Inflammatory macrophage treated with lipopolysaccharide for 1 hour (primary cell): ENCODE measurements at places on chromosomes 6 and 20.

GRCh38 chr6:45430590-45431202 is 53.0 kb upstream of the SUPT3H start:
- no peak for DNase-seq

GRCh38 chr20:47720636-47721427 is 64.4 kb downstream of the SULF2 start:
- peak; percentile 54 for DNase-seq

DNA sequence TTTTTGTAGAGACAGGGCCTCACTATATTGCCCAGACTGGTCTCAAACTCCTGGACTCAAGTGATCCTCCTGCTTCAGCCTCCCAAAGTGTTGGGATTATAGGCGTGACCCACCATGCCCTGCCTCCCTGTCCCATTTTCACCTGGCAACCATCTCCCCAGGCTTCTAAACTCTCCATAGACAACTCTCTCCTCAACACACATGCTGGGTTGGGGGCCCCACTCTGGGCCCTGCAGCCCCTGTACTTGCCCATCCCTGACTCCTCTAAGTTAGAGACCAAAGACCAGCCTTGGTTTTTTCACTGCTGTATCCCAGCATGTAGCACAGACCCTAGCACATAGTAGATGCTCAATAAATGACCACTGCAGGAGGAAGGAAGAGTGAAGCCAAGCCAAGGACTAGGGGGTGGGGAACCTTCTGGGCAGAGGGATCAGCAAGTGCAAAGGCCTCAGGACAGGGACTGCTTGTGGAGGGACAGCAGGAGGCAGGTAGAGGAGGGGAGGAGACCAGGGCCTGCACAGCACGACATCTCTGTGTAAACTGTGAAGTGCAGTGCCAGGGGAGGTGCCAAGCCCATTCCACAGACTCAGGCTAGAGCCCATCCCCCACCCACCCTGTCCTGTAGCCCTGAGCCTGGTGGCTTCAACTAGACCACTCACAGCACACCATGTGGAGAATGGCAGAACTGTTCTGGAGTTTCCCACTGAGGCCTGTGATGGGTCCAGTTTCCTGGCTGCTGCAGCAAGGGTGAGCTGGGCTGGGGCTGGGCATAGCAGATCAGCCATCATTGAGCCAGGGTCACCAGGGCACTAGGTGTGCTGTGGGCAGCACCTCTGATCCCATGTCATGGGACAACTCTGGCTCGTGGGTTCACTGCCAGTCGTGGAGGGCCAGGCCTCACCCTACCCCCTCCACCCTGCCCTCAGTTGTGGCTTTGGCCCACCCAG is 3.4 kb upstream of the SRC start:
- DNase-seq = peak; percentile 58

GRCh38 chr20:62287759-62288534 is 14.8 kb upstream of the ADRM1 start:
- DNase-seq = no peak

- DNase-seq = peak; percentile 100
Observed at GRCh38 chr20:19252451-19253120, 40.1 kb downstream of the SLC24A3 start.

DNA sequence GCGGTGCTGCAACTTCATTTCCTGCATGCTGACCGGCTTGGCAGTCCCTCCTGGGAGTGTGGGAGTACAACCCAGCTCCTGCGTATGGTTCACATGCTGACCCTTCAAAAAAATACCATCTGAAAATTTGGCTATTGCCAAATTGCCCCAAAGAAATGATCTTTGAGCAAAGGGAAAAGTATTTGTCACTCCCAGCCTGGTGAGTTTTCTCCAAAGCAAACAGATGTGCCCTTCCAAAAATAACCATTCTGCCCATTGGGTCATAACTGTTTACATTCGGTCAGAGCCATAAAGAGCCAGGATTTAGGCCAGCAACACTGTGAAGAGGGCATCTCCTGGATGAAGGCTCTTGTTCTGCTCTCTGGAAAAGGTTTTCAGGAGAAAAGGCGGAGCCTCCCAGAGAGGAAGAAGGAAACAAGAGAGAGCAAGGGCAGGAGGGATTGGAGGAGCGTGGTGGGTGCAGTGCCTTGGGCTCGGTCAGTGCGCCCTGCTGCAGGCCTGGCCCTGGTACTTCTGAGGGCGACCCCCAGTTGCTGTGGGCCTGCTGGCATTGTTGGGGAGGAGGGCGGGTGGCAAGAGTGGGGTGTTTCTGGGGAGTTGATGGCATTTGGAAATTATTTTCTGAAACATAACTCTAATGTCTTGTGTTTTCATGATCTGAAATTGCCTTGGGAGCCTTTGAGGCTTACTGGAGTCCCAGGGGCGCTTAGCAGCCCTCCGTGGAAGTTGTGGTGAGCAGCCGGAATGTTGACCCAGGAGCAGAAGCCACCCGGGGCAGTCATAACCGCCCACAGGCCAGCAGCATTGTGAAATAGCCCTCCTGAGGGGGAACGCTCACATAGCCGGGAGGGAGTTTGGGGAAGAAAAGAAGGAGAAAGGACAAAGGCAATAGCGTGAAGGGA is 248.4 kb downstream of the MYLK4 start:
- no peak for DNase-seq

DNA sequence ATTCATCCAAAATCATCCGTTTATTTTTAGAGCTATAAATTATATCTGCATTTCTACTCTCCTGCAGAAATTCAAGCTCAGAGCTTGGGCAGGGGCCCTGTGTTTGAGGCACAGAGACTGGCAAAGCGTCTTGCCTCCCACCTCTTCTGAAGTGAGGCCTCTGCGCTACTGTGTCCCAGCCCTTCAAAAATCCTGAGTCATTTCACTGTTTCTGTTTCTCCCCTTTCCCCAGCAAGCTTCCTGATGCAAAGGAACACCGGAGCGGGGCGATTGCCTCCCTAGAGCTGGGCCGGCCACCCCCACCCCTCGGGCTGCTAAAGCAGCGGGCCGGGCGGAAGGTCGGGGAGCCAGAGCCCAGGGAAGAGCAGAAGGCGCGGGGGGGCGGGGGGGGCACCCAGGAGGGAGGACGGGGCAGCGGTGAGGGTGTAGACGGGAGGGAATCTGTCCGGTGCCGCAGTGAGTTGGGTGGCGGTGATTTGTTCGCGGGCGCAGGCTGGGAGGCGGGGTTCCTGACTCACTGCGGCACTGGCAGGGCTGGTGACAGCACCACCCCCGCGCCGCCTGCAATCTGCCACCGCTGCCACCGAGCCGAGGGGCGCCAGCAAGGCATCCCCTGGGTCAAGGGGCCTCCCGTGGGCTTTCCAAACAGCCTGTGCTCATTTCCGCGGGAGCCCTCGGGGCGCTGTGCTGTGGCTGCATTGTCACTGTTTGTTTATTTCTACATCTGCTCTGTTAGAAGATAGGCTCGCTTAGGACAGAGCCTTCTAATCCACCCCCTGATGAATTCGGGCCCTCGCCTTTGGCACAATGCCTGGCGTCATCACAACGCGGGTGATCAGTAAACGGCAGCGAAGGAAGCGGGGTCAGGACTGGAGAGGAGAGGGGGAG is 46.5 kb upstream of the SNAP25 start:
- DNase-seq = peak; percentile 46

- no peak for DNase-seq
Observed at GRCh38 chr20:47944682-47945081, 159.4 kb upstream of the SULF2 start.

GRCh38 chr6:109420751-109421150 is 19.7 kb downstream of the PPIL6 start:
- no peak for DNase-seq

DNA sequence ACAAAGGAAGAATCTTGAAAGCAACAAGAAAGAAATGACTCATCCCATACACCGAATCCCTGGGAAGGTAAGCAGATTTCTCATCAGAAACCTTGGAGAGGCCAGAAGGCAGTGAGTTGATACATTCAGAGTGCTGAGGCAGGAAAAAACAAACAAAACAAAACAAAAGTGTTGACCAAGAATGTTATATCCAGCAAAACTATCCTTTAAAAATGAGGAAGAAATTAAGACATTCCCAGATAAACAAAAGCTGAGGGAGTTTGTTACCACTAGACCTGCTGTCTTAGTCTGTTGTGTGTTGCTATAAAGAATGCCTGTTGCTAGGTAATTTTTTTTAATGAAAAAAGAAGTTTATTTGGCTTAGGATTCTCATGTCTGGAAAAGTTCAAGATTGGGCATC is 33.7 kb upstream of the PPP1R3G start:
- no peak for DNase-seq

- DNase-seq = no peak
Observed at GRCh38 chr20:45345104-45345936, 2.9 kb downstream of the SDC4 start.
